ENCODE measurements at places on chromosomes 11 and 22.

DNA sequence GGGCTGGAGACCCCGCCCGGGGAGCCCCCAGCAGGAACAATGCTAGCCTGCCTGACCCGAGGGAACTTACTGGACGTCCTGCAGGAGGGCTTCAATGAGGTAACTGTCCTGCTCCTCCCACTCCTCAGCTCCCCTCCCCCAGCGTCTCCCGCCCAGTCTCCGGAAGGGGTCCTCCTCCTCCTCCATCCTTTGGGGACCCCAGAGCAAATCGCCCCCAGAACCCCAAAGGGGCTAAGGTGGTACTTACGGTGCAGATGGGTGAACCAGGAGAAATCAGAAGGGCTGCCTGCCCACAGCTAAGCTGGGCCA is 272 bp downstream of the DIXDC1 start:
- DNase-seq: no peak

DNA sequence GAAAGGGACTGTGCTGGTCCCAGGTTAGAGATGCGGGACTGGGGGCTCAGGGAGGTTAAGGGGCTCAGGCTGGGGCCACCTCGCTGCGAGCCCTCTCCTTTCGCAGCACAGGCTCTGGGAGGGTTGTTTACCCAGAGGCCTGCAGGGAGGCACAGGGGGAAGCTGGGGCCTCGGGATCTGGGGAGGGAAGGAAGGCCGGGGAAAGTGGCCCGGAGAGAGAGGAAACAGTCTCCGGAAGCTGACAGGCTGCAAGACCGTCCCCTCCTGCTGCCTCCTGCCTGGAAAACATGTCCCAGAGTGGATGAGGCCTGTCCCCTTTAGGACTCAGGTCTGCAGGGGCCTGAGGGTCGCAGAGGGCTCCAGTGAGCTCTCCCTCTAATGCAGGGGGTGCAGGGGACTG is 45.4 kb downstream of the MYO7A start:
- no peak for DNase-seq

DNA sequence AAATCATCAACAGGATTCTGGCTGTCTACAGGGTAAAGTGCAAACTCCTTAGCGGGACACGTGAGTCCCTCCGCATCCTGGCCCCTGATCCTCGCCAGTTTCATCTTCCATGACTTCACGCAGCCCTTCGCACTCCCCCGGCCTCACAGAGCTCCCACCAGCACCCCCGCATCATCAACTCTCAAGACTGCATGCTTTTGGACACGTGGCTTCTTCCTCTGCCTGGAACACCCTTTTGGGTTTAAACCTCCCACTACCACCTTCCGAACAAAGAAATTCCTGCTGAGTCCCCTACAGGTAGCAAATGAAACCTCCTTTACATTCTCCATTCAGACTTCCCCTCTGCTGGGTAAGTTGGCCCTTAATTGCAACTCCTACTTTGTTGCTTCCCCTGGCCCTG is 12.6 kb upstream of the EIF3M start:
- no peak for DNase-seq

DNA sequence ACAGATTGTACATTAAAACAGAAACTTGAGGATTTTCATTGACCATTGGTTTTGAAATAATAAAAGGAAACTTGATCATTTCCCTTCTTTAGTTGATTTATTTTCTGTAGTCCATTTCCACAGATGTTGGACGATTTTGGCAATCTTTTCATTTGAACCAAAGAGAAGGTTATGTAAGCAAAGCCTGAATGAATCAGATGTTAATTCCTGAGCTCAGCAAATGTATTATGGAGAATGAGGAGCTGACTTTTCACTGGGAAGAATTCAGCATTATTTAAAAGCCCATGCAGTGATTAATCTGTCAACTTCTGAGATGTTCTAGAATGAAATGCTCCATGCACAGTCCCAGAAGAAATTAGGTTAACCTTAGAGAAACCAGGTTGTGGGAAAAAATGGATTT is 29.0 kb downstream of the ELMOD1 start:
- no peak for DNase-seq

- no peak for DNase-seq
Observed at GRCh38 chr22:18091478-18091877, 13.7 kb downstream of the PEX26 start.

GRCh38 chr22:50626850-50627641 is 906 bp downstream of the ARSA start:
- no peak for DNase-seq

- DNase-seq: no peak
Observed at GRCh38 chr11:67457453-67457852, 2.3 kb downstream of the CABP4 start.

- no peak for DNase-seq
Observed at GRCh38 chr11:21634491-21634890, 558.4 kb upstream of the ANO5 start.

- peak; percentile 56 for DNase-seq
Observed at GRCh38 chr22:27810609-27811151, 9.1 kb upstream of the MN1 start.

GRCh38 chr22:25563761-25564319 is 635 bp upstream of the GRK3 start:
- no peak for DNase-seq

DNA sequence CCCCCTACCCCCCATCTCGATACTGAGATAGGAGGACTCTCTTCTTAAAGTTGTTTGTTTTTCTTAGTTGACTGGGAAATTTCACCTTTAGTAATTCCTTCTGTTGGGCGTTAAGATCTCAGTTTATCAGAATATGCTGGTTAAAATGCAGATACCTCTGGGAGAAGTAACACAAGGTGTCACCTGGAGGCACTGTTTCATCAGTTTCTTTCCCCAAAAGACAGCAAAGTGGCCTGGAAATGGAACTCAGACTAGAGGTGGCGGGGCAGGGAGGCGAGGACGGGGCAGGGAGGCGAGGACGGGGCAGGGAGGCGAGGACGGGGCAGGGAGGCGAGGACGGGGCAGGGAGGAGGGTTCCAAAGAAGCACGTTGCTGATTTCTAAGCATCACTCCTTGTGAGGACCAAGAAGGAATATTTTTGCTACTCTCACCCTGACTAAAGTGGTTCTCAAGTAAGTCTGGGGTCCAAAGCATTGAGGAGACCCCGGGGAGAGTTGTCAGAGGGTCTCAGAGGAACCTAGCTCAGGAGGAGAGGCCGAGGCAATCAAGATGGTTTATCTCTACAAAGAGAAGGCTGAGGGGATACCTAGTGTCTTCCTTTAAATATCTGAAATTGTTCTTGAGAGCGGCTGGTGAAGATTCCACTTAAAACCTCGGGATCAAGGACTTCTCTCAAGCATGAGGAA is 147.0 kb upstream of the B3GAT1 start:
- no peak for DNase-seq

GRCh38 chr22:20989323-20990138 is 7.4 kb downstream of the LZTR1 start:
- peak; percentile 44 for DNase-seq

- no peak for DNase-seq
Observed at GRCh38 chr22:49726701-49727101, 101.0 kb downstream of the BRD1 start.

DNA sequence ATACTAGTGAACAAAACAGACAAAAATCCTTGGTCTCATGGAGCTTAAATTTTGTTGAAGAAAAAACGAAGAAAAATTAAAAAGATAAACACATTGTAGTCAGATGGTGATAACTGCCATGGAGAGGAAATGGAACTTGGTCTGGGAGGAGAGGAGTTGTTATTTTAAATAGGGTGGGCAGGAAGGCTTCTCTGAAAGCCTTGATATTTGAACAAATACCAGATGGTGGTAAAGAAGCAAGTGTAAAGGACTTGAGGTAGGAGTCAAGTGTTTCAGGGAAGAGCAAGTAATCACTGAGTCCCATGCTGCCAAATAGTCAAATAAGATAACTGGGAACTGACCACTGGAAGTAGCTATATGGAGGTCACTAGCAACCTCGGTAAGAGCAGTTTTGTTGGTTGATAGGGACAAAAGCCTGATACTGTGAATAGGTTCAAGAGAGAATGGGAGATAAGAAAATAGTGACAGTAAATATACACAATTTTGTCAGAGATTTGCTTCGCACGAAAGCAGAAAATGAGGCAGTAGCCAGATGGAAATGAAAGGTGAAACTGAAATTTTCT is 55.1 kb downstream of the SESN3 start:
- DNase-seq: no peak

- DNase-seq: no peak
Observed at GRCh38 chr11:131819865-131820264, 449.4 kb downstream of the NTM start.

DNA sequence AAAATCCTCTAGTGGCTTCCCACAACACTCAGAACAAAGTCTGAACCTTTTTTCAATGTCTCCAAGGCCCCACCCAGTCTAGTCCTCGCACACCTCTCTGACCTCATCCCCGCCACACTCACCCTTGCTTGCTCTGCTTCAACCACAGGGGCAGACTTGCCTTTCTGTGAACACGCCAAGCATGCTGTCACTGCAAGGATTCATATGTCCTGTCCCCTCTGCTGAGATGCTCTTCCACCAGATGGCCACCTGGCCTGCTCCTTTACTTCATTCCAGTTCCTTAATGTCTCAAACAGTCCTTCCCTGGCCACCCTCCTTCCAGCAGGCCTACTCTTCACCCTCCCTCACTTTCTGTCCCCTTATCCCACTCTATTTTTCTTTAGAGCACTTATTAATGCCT is 60.6 kb upstream of the ARHGAP20 start:
- DNase-seq: no peak

DNA sequence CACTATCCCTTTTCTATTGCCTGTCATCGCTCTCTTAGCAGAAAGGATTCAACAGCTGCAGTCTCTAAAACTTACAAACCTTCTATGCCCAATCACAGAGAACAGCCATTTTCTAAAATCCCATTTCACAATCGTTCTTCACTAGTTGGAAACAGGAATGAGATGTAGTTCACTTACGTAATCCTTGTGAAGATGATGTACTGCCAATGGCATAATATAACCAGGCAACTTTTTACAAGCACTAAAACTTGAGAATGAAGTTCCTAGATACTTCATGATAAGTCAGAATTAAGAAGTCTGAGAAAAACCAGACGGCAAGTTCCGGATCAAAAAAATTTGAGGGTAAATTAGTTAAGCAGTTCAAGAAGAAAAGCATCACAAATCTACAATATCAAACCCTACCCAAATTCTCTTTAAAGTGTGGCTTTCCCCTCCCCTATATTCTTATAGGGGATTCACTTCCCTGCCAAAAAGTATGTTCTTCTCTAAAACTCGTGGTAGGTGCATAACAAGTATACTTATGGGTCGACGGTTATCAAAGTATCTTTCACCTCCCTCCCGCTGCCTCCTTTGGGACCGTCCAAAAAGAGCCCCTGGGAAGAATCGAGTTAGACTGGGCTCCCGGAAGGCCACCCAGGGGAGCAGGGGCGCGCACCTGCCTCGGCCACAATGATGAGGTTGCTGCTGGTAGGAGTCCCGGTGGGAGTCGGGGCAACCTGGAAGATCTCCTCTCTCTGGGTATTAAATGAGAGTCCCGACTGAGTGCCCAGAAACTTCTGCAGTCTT is 666 bp downstream of the MSANTD4 start:
- peak; percentile 65 for DNase-seq

- DNase-seq: no peak
Observed at GRCh38 chr11:112310419-112310818, 49.8 kb upstream of the PLET1 start.

DNA sequence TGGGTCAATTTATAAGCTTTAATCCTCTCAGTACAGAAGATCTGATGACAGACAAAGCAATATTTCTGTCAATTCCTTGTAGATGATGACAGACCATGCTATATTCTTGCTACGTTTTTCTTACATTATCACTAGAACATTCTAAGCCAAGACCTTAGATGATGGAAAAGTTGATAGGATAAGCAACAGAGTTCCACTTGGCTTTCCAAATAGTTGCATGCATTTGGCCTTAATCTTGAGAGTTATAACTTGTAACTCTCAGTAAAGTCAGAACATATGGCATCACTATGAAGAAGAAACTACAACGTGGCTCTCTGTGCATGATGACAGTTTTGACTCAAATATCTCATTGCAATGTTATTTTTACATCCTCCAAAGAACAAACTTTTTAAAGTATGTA is 544.3 kb upstream of the LRRC4C start:
- no peak for DNase-seq

DNA sequence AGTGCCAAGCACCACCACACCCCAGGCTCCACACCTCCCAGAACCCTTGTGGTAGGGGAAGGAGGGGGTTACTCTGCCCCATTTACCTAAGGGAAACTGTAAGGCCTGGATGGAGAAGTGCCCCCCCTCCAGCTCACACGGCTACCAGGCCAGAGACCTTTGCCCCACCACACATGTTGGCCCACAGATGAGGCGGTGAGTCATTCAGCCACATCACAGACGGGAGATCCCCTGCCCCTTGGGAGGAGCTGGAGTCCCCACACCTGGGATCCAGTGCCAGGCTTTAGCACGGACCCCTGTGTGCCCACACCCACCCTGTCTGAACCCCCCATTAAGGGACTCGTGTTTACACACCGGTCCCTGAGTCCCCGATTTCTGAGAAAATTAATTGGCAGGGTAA is 24.9 kb downstream of the CDKN1C start:
- DNase-seq: peak; percentile 18

GRCh38 chr11:13316528-13316961 is 39.0 kb downstream of the BMAL1 start:
- peak; percentile 75 for DNase-seq

DNA sequence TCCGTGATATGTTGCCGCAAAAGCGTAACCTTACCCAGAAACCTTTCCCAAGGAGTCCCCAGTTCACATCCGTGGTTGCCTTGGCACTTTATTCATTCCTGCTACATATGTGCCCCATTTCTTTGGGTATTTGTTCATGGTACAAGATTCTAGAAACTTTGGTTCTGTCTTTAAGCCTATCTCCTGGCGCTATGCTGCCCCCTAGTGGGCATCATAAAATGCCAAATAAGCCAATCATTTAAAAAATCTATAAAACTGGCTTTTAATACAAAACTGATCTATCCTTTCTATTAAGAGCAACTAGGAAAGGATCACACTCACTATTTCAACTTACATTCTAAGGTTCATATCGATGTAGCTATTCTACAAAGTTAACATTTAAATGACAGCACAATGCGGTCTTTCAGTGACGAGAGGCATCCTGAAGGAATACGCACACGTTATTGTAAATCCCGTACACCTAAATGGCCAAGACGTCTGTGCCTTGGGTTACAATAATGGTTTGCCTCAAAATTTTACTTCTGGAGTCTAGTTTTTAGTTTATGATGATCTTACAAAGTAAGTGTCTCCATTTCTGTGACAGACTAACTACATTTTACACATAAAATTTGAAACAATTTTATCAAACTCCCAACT is 16.2 kb downstream of the PIWIL3 start:
- DNase-seq: peak; percentile 51

DNA sequence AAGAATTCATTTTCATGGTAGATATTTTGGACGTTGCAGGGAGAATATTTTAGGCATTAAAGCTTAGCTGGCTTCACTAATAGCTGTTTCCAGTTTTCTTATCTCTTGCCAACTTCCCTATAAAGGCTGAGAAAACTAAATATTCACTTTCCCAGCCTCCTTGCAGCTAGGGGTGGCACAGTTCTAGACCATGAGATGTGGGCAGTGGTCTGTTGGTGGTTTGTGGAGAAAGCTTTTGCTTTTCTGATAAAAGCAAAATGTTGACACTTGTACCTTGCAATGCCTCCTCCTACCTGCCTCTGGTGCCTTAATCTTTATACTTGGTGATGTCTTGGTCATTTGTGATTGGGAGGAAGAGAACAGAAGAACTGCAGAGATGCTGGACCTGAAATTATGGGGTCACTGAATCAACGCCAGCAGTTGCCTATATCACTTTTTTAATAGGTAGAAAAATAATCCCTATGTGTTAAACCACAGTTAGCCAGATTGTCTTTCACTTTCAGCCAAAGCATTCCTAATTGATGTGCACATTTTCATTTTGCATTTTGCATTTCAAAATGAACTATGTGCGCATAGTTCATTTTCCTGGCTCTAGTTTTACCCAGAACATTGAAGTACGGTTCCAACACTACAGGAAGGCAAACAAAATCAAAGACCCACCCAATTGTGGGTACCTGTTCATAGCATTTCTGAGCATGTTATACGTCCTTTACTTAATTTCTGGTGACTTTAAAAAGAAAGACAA is 24.9 kb upstream of the ABTB2 start:
- no peak for DNase-seq
